NCI-H1092 treated with DMSO at 0.1 percent for 48 hours (cell line): ENCODE measurements at places on chromosomes 13 and 19.

DNA sequence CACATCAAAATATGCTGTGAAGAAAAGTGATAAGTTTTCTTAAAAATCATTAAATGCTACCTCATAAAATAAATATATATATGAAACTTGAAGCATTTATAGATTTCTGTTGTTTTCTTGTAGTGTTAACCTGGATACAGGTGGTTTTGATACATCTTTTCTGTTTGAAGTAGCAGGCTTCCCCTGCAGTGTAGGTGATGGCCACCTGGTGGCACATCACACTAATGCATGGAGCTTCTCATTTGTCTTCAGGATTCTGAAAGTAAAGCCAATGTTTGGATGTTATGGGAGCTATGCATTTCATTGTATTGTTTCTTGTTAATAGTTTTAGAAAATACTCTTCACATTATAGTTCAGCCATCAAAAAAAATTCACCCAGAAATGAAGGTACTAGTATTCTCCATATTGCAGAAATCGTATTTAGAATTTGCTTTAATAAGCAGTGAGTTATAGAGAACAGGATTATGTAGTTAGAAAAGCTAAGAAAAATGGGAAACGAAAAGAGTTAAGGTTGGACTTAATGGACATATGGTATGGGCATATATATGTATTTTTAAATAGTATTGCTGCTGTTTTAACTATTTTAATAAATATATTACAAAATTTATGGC lies 18.7 kb downstream of the GPR180 start:
- DNase-seq, result peak; percentile 62

- no peak for DNase-seq
Observed at GRCh38 chr19:14116525-14116917, 1.0 kb downstream of the PRKACA start.

GRCh38 chr19:40719414-40719894 lies 2.5 kb downstream of the ITPKC start:
- no peak for DNase-seq

GRCh38 chr13:106455190-106455589 lies 80.3 kb downstream of the EFNB2 start:
- DNase-seq, result no peak

- DNase-seq, result no peak
Observed at GRCh38 chr13:24742977-24743376, 21.0 kb upstream of the RNF17 start.

- DNase-seq, result no peak
Observed at GRCh38 chr13:26400545-26400944, 146.6 kb downstream of the CDK8 start.
